ENCODE measurements at places on chromosomes 6 and 20.

DNA sequence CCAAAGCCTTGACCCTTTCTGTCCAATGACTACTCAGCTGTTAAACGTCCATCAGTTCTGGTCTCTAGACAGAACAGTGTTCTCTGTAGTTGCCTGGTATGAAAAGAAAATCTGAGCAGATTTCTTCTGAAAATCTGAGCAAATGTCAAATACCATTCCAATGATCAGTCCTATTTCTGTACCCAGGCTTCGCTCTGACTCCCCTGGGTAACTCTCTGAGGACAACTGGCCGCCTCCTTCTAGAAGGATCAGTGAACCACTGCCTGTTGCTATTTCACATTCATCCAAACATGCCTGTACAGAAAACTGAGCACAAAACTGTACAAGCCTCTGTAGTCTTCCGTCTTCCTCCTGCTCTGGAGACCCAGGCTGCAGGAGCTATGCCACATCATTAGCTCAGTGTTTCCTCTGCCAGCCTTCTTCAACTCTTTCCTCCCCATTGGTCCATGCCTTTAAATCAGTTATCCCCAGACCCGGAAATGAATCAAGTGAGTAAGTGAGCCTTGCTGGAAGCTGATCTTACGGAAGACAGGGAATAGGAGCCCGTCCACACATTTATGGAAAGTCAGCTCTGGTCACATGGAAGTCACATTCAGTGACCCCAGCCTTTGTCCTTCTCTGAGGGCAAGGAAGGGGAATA is 63.3 kb downstream of the DAAM2 start:
- no peak for DNase-seq

DNA sequence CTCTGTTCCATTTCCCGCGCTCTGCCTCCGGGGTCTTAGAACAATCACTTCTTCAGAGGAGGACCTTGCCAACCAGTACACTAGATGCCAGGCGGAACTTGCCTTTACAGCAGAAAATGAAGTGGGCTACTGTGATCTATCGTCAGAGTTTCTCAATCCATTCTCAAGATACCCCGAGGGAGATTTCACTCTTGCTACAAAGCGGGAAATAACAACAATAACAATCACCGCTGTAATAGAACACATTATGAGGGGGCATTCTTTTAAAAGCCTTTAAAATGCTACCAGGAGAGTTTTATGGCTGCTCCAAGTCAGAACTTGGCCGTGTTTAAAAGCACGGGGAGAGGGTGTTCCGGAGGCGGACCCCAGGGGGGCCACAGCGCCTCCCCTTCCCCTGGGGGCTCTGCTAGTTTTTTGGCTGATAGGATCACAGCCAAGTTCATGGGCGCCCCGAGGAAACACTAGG is 617.0 kb upstream of the AGPAT4 start:
- no peak for DNase-seq

- no peak for DNase-seq
These were observed 616.2 kb downstream of the EPM2A start for GRCh38 chr6:145119081-145119480.

DNA sequence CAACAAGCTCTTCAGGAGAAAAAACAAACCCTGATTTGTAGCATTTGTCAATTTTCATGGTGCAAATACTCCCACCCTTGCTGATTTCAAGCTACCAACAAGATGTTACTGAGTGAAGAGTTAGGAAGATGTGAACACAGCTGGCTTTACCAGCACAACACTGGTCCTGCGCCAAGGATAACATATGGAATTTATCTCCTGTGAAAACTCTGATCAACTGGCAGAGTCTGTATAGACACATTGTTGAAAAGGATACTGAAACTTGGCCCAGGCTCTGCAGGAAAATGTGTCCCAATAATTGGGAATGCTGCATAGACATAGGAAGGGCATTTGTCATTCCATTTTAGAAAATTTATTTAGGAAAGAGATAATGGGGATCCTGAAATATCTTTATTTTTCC is 29.0 kb downstream of the OTOR start:
- no peak for DNase-seq

DNA sequence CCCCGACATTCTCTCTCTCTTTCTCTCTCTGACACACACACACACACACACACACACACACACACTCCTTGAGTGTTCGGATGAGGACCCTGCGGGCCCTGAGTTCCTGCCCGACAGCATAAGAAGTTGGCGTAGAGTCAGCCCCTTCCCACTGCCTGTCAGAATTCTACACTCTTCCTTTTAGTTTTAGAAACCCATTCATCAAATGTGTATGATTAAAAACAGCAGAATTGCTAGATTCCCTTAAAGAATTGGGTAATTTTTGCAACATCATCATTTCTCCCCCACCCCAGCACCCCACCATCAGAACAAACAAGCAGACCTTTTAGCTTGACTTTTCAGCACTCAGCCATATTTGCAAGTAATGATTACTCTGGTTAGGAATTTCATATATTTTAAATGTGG is 322.8 kb downstream of the FARS2 start:
- no peak for DNase-seq

DNA sequence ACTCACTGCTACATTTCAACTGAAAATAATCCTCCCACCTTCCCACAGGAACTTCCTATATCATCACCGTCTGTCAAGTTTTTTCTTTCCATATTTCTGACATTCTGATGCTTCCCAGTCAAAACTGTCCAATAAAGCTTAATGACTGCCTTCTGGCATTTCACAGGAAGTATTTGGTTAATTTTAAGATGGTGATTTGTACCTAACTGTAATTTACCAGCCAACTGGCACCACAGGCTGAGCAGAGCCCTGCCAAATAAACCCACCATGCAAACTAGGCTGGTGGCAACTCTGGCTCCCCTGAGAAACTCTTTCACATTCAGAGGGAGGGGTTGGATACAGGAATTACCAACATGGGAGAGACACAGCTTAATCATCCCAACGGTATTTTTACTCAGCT is 50.0 kb downstream of the KLHL32 start:
- no peak for DNase-seq

DNA sequence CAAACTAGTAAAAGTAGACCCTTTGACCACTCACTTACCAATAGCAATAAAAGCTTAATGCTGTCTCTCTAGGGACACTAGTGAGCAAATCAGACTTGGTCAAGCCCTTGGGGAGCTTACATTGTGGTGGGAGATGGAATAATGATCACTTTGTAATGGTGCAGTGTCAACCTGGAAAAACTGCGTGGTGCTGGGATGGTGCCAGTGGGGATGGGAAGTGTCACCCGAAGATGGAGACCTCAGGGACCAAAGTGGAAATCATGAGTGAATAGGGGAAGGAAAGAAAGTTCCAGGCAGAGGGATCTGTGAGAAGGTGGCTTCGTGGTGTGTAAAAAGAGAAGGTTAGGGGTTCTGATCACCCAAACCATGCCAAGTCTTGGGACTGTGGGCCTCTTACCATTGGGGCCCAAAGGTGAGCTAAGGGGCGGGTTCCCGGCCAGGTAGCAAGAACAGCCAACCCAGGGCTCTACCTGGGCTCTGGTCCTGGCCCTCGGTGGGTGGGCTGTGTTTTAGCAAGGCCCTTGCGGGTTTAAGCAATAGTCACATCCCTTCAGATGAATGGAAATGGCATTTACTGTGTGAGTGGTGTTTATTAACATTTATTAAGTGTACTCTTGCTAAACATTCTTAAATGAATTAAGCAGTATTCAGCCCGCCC is 15.5 kb downstream of the DYNLRB1 start:
- no peak for DNase-seq

DNA sequence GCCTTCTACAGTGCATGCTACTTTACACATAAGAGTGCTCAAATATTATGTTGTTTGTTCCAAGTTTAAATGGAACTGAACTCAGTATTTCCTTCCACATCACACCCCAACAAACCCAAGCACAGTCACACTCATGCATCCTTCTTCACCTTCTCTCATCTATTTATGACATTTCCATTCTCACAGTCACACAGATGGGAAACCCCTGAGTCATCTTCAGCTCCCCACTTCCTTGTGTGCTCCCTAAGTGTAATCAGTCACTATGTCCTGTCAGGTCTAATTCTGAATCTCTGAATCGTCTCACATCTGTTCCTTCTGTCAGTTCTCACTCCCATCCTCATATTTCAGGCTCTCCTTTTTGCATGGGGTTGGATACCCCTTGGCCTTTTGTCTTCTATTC is 96.0 kb downstream of the RIMS1 start:
- DNase-seq = no peak

- DNase-seq = no peak
These were observed 255.7 kb upstream of the THEMIS start for GRCh38 chr6:128156321-128157111.

DNA sequence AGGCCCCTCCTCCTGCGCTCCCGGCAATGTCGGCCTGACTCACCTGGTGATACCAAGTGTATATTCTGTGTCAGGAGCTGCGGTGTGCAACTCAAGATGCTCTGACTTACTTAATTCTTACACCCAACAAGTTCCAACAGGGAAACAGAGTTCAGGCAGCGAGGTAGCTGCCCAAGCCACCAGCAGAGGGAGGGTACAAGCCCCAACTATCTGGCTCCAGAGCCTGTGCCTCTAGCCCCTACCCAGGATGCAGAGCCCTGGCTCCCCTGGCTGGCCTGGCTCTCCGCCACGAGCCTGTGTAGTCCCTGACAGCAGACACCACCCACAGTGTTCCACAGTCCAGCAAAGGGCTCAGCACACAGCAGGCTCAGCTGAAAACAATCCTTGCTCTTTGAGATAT is 34.9 kb downstream of the C20orf203 start:
- no peak for DNase-seq

DNA sequence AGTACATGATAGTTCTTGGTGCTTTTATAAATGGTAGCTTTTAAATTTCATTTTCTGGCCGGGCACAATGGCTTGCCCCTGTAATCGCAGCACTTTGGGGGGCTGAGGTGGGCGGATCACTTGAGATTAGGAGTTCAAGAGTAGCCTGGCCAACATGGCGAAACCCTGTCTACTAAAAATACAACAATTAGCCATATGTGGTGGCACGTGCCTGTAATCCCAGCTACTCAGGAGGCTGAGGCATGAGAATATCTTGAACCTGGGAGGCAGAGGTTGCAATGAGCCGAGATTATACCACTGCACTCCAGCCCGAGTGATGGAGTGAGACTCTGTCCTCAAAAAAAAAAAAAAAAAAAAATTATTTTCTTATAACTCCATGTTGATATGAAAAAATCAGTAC is 36.0 kb downstream of the LRRN4 start:
- DNase-seq = no peak

DNA sequence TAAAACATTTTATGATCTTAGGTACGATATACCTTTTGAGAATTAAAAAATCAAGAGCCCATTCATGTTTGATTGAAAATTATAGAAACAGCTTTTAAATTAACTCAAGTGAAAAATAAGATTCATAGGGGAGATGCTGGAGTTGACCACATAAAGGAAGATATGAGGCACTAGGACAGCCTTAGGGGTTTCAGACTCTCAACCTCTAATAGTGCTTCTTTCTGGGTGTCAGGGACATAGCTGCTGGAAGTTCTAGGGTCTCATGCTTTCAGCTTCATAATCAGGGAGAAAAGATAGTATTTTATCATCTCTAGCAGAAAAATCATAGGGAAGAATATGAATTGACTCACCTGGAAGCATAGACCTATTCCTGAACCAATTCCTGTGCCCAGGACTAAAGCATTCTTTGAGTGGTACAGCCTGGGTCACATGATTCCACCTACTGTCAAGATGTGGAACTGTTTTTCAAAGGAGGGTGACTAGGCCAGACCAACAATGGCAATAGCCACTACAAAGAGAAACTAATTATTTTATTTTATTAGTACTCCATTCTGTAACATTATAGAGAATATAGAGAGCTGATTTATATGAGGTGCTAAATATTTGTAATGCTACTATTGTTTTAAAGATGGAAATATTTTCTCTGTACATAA is 27.8 kb upstream of the CENPW start:
- no peak for DNase-seq

DNA sequence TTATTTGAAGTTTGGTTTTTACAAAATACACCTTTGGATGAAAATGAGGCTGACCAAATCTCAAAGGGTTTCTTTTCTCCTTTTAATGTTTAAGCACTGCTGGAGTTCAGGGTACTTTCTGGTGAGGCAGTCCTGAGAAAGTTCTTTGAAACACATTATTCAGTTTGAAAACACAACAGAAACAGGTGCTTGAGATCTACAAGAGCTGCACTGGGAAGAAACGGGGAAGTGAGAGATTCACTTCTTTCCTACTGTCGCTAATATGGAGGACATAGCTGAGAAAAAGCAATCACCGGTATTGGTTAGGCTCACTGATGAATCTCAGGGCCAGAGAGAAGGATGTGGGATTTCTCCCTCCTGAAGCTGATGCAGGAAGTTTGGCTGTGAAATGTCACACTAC is 22.9 kb upstream of the TMEM170B start:
- DNase-seq = no peak

GRCh38 chr6:132693478-132693877 is 20.4 kb downstream of the VNN1 start:
- DNase-seq = no peak

DNA sequence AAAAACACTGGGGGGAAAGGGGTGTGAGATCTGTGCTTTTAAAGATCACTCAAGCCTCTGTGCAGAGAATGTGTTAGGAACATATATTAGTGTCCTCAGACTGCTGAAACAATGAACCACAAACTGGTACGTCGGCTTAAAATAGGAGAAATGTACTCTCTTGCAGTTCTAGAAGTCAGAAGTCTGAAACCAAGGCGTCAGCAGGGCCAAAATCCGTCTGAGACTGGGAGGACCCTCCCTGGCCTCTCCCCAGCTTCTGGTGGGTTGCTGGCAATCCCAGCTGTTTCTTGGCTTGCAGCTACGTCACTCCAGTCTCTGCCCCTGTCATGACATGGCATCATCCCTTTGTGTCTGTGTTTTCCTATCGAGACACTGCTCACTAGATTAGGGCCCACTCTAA is 3.9 kb downstream of the CDH26 start:
- no peak for DNase-seq

- no peak for DNase-seq
These were observed 12.1 kb upstream of the XRN2 start for GRCh38 chr20:21291026-21291425.

- no peak for DNase-seq
These were observed 140.9 kb downstream of the PHACTR3 start for GRCh38 chr20:59745201-59745600.

- DNase-seq = no peak
These were observed 110.9 kb downstream of the SMLR1 start for GRCh38 chr6:130937942-130938604.

- DNase-seq = no peak
These were observed 187.4 kb upstream of the SNX9 start for GRCh38 chr6:157635388-157636244.

DNA sequence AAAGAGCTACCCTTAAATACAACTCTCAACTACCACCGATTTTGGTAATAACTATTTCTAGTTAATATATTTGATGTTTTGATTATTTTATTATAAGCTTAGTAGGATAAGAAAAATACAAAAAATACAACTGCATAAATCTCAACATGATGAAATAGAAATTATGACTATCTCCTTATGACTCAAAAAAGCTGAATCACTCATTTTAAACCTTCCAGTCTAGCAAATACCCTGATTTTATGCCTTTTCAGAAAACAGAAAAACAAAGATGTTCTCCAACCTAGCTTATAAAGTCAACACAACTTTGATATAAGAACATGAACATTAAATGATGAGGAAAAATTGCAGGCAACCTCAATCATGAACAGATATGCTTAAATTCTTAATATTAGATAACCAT is 40.2 kb upstream of the DSE start:
- DNase-seq = no peak

All from stimulated activated CD8-positive, alpha-beta memory T cell treated with anti-CD3 and anti-CD28 coated beads, Interleukin-4, amount 100 ng/mL, for 48 hours (primary cell).